ENCODE measurements at places on chromosomes 13 and 19. TPM values are rescaled to one million over a fixed set of nuclear protein-coding genes. Genes with fewer than 3 reads are reported as not detected.

DNA sequence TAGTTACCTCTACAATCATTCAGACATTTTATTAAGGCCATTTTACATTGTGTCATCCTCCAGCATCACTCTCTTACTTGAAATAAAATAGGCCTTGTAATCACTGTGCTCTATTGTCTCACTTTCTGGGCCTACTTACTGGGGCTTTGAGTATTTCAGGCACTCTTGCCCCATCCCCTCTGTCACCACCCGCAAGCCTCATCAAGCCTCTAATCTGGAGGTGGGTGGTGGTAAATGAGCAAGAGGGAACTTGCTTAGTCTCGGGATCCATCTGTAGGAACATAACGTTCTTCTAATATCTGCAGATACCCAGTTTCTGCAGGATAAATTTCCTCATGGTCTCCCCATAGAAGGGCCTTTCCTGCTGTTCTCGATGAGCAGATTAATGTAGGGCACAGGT, 19.4 kb upstream of the GPR18 start:
- H3K4me1 ChIP-seq = no peaks in the 10 kb centered on the region
- DNase-seq = no peak
- H3K36me3 ChIP-seq = no peaks in the 10 kb centered on the region
- peaks cover 2% of the 10 kb centered on the region for H3K27me3 ChIP-seq
- H3K27ac ChIP-seq = no peak overlapping the region

- H3K27ac ChIP-seq = peak overlapping the region; percentile 62
- H3K4me3 ChIP-seq = no peak overlapping the region
- peaks cover 65% of the 10 kb centered on the region for H3K4me1 ChIP-seq
- peaks cover 4% of the 10 kb centered on the region for H3K36me3 ChIP-seq
- DNase-seq = no peak
Observed at GRCh38 chr19:5950741-5951140, 27.2 kb downstream of the RANBP3 start.

DNA sequence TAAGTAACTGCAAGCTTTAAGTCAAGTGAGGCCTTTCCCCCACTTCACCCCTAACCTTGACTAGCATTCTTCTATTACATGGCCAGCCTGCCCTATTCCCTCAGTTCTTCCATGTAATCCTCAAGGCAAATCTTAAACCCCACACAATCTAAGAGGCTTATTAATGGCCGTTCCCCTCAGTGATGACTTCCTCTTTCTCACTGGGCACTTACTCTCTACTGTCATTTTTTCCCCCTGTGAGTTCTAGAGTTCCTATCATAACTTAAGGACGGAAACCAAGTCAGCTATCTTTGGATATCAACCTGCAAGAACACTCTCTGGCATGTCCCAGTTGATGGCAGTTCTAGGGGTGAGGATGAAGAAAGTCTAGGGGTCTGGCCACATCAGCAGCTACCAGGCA, 131.2 kb downstream of the DCLK1 start:
- H3K36me3 ChIP-seq = no peaks in the 10 kb centered on the region
- peaks cover 2% of the 10 kb centered on the region for H3K27me3 ChIP-seq
- no peak overlapping the region for H3K27ac ChIP-seq
- DNase-seq = no peak
- H3K4me1 ChIP-seq = no peaks in the 10 kb centered on the region
- no peak overlapping the region for H3K4me3 ChIP-seq

DNA sequence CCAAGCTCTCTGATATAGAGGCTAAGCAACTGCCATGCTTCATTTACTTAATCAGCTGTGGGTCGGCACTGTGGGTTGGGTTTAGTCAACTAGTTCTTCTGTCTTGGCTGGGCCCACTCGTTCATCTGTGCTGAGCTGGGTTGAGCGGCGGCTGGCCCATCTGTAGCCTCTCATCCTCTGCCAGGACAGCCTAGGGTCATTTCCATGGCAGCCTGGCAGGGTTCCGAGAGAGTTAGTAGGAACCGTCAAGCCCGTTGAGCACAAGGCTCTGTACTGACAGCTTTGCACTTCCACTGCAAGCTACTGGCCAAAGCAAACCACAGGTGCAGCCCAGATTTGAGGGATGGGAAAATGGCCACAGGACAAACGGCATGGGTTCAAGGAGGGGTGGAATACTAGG, 6.6 kb upstream of the ZNF835 start:
- peaks cover 1% of the 10 kb centered on the region for H3K27me3 ChIP-seq
- no peaks in the 10 kb centered on the region for H3K36me3 ChIP-seq
- peaks cover 4% of the 10 kb centered on the region for H3K4me1 ChIP-seq

GRCh38 chr19:12052091-12052496, 667 bp downstream of the ZNF878 start:
- peaks cover 6% of the 10 kb centered on the region for H3K36me3 ChIP-seq
- peaks cover 3% of the 10 kb centered on the region for H3K4me1 ChIP-seq
- no peak for DNase-seq
- peak overlapping the region; percentile 26 for H3K27ac ChIP-seq
- H3K27me3 ChIP-seq = peaks cover 4% of the 10 kb centered on the region
- H3K4me3 ChIP-seq = peak overlapping the region; percentile 85

DNA sequence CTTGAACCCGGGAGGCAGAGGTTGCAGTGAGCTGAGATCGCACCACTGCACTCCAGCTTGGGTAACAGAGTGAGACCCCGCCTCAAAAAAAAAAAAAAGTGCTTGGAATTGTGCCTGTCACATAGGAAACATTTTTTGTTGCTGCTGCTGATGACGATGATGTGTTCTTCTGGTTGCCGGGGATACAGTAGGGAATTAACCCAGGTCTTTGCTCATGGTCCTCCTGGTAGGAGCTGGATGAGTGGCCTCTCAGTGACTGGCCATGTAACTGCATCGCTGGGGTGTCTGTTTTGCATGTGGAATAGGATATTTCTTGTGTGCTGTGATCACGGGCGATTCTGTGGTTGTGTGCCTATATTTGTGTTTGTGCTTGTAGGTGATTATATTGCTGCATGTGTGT, 4.7 kb upstream of the CNFN start:
- H3K27ac ChIP-seq = peak overlapping the region; percentile 9
- peaks cover 21% of the 10 kb centered on the region for H3K27me3 ChIP-seq

DNA sequence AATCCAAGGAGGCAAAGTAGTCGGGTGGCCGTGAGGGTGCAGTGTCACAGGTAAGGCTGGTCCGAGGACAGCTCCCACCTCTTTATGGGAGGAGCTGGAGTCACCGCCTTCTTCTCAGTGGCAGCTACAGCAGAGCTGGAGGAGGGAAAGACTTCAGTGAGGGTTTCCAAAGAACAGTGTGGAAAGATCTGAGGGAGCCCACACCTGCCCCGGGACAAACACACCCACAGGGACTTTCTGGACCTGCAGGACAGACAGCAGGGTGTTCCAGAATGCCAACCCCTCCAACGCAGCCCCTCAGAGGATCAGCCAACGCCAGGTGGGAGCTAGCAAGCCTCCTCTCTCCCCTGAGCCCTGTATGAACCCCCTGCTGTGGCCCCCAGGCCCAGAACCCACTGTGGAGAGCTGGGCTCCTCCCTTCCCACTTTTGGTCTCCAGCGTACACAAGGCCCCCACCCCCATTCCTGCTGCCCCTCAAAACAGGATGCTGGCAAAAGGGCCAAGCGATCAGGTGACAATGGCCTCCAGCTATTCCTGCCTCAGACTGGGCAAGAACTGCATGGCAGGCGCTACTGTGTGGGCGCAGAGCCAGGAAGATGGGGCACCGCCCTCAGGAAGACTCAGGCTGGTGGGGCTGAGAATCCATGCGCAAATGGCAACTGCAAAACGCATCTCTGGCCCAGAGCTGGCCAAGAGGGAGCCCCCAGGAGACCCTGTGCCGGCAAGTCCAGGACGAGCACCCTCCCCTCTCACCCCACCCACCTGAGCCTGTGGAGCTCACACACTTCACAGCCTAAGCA, 3.5 kb upstream of the CD320 start:
- H3K27me3 ChIP-seq = peaks cover 8% of the 10 kb centered on the region
- H3K4me1 ChIP-seq = peaks cover 12% of the 10 kb centered on the region
- H3K4me3 ChIP-seq = no peak overlapping the region

- DNase-seq = no peak
- no peak overlapping the region for H3K4me3 ChIP-seq
- H3K27me3 ChIP-seq = peaks cover 2% of the 10 kb centered on the region
- H3K4me1 ChIP-seq = no peaks in the 10 kb centered on the region
Observed at GRCh38 chr19:17172624-17173345, 42.4 kb upstream of the USE1 start.

Gene CLEC4M
- not detected for total RNA-seq

DNA sequence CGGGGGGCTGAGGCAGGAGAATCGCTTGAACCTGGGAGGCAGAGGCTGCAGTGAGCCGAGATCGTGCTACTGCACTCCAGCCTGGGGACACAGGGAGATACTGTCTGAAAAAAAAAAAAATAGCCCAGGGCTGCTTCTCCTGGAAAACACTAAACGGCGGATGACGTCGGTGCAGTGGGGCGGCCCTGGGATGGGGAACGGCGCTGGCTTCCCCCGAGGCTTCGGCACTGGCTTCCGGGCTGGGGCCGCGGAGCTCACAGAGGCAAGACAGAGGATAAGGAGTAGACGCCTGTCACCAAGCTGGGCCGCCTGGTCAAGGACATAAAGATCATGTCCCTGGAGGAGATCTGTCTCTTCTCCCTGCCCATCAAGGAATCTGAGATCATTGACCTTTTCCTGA, 5.0 kb downstream of the PRSS57 start:
- no peaks in the 10 kb centered on the region for H3K4me1 ChIP-seq
- peaks cover 1% of the 10 kb centered on the region for H3K27me3 ChIP-seq
- H3K36me3 ChIP-seq = no peaks in the 10 kb centered on the region
- no peak for DNase-seq
- no peak overlapping the region for H3K4me3 ChIP-seq

GRCh38 chr13:29619995-29620394, 24.5 kb upstream of the SLC7A1 start:
- H3K4me3 ChIP-seq = no peak overlapping the region
- H3K27ac ChIP-seq = no peak overlapping the region
- no peaks in the 10 kb centered on the region for H3K27me3 ChIP-seq
- H3K4me1 ChIP-seq = no peaks in the 10 kb centered on the region
- no peak for DNase-seq

DNA sequence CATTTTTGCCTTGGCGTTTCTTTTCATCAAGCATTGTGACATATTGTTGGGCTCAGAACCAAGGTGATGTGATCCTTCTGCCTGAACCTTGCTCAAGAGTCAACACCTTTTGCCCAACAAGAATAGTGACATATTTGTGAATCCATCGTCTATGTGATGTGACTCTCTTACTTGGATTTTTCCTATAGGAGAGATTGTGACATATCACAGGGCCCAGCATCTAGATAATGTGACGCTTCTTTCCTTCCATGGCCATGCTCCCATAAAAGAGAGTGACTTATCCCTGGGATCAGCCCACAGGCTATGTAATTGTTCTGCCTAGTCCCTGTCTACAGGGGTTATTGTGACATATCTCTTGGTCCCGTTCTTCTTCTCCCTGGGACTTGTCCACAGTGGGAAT, 8.5 kb upstream of the ZNF429 start:
- peaks cover 16% of the 10 kb centered on the region for H3K36me3 ChIP-seq
- no peaks in the 10 kb centered on the region for H3K27me3 ChIP-seq
- no peak overlapping the region for H3K4me3 ChIP-seq
- no peak overlapping the region for H3K27ac ChIP-seq
- no peaks in the 10 kb centered on the region for H3K4me1 ChIP-seq
